Stimulated activated CD4-positive, alpha-beta T cell treated with anti-CD3 and anti-CD28 coated beads, Interleukin-2, amount 100 ng/mL, for 4 hours (primary cell): ENCODE measurements at places on chromosomes 11 and 22.

DNA sequence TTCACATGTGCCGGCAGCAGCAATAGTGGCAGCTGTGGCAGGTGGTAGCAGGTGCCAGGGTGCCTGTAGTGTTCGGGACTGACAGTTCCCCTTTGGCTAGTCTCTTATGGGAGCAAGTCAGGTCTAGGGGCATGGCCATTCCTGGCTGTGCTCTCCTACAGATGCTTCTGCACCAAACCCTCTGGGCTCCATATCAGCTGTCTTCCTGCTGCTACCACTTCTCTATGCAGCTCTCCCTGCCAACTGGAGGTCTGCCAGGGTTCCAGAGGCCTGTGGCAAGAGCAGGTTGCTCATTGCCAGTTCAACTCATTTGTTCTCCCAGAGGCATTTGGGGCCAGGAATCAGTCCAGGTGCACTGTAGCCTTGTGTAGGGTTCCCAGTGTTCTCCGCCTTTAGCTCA lies 473.7 kb downstream of the JRKL start:
- no peak for DNase-seq

- no peak for DNase-seq
Observed at GRCh38 chr22:28977481-28977971, 84.1 kb downstream of the C22orf31 start.

GRCh38 chr11:1208394-1209261 lies 14.2 kb upstream of the MUC5B start:
- no peak for DNase-seq

- no peak for DNase-seq
Observed at GRCh38 chr11:17333799-17334586, 17.6 kb upstream of the NCR3LG1 start.

GRCh38 chr11:95152876-95153856 lies 63.5 kb downstream of the ENDOD1 start:
- DNase-seq = no peak

DNA sequence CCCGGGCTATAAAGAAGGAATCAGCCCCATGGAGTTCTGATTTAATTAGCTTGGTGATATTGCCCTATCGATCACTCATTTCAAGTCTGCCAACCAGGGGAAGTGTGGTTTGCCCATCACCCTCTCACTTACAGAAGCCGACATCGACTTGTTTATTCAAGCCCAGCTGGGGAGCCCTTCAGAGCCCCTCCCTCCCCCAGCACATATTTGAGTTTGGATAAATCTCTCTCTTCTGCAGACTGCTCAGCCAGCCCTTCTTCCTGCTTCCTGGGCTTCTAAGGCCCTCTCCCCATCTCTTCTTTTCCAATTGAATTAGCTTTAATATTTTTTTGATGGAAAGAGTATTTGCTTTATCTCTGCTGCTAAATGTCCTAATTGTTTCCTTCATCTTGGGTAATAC lies 299.0 kb downstream of the MIAT start:
- no peak for DNase-seq

DNA sequence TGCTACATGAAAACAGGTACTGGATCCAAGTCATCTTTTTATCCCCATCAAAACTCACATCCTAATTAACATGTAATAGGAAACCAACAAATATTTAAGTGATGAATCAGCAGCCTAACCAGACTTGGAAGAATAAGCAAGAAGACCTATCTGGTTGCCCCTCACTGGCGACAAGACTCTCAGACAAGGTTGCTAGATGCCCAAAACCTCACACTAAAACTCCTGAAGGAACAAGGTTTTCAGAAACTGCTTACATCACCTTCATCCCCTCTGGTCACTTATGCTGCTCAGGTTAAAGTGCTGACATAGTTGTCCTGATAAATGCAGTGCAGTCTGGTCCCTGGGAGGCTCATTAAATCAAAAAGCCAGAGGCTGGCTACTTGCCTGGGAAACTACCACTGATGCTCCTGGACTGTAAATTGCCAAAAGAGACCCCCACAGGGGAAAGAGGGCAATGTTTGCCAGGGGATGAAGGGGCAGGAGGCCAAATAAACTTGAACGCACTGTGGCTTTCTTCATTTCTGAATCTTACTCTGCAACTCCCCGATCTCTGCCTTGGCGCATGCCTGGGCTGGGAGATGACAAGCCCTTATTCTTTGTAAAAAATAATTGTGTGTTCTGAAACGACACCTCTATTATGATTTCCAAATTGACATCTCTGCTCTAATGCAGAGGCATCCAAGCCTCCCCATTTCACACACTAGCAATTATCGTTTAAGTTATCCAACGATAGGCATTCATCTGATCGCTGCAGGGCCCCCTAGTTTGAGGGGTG lies 72.7 kb downstream of the AMBRA1 start:
- no peak for DNase-seq

- DNase-seq = no peak
Observed at GRCh38 chr11:104104664-104105063, 59.3 kb downstream of the PDGFD start.

GRCh38 chr11:32065865-32066629 lies 24.8 kb upstream of the RCN1 start:
- DNase-seq = no peak

DNA sequence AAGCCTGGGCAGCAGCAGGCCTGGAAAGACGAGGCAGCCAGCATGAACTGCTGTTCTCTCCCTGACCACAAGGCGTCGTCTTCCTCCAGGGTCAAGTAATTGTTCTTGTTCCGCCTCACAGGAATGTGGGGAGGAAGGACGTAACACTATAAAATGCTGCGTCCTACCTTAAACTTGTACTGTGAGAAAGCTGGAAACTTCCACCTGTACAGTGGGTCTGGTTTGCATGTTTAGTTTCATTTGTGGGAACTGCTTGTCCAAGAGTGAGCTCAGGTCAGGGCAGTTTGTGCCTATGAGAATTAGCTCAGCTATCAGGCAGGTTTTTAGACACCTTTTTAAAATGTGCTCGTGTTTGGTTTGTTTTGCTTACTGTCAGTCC lies 55.2 kb downstream of the PANX1 start:
- DNase-seq = no peak

- no peak for DNase-seq
Observed at GRCh38 chr11:100923555-100923954, 206.1 kb downstream of the PGR start.

GRCh38 chr11:83194281-83195142 lies 1.0 kb downstream of the ANKRD42 start:
- peak; percentile 22 for DNase-seq

GRCh38 chr11:84857746-84858145 lies 769.4 kb downstream of the DLG2 start:
- DNase-seq = no peak

DNA sequence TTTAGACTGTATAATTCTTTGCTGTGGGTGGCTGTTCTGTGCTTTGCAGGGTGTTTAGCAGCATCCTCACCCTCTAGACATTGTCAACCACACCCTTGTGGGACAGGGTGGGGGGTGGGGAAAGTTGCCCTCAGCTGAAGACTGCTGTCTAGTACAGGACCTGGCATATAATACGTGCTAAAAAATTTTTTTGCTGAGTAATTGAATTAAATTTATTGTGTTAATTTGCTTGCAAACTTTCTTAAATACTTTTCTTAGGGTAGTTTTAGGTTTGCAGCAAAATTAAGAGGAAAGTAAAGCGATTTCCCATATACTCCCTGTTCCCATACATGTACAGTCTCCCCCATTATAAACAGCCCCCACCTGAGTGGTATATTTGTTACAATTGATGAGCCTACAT lies 268.5 kb downstream of the SOX6 start:
- no peak for DNase-seq

GRCh38 chr22:26086359-26086758 lies 82.9 kb upstream of the SEZ6L start:
- no peak for DNase-seq

DNA sequence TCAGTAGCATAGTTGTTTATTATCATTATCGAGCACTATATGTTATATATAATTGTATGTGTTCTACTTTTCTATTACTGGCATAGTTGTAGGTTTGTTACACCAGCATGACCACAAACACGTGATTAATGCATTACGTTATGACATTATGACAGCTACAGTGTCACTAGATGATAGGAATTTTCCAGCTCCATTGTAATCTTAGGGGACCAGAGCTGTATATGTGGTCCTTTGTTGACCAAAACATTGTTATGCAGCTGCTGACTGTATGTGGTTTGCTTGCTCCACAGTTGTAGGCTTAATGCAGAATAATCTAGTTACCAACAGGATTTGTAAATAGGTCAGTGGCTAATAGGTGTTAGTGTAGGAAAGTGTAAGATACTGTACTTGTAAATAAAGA lies 66.1 kb downstream of the HSD17B12 start:
- DNase-seq = no peak

GRCh38 chr11:110991661-110992355 lies 253.7 kb upstream of the POU2AF2 start:
- no peak for DNase-seq

GRCh38 chr11:15484398-15484797 lies 369.7 kb downstream of the INSC start:
- no peak for DNase-seq

- peak; percentile 46 for DNase-seq
Observed at GRCh38 chr22:26360169-26360885, 68.7 kb upstream of the ASPHD2 start.

DNA sequence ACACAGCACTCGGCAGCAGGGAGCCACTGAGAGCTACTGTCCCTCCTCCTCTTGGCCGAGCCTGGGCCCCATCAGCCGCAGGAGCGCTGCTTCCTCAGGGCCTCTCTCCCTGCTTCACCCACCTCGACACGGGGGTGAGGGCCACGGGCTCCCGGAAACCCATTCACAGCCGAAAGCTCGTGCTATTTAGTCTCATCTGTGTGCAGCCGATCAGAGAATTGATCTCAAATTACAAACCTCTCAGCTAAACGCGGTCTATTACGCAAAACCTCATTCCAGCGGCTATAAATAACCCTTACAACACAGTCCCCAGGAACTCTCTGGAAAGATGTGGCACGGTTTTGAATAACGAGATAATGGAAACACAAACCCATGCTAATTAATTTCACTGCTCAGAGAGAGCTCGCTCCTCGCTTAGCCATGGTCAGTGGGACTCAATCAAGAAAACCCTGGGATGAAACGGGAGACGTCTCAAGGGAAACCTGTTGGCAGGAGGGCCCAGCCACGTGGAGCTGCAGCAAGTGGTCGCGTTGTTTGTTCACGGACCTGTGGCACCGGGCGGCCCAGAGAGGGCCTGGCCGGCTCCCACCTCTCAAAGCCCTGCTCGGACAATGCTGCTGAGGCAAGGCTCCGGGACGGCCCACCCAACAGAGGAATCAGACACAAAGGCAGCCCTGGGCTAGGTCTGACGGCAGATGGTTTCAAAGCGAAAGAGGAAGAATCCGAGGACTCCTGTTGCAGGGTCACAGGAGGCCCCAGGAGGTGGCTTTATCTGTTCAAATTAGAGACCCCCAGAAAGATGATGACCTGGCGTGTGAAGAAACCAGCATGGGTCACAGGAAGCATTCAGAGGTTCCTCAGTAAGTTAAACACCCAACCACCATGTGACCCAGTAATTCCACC lies 210.5 kb downstream of the CTTN start:
- no peak for DNase-seq

GRCh38 chr11:121419836-121420235 lies 32.3 kb upstream of the SORL1 start:
- DNase-seq = no peak

DNA sequence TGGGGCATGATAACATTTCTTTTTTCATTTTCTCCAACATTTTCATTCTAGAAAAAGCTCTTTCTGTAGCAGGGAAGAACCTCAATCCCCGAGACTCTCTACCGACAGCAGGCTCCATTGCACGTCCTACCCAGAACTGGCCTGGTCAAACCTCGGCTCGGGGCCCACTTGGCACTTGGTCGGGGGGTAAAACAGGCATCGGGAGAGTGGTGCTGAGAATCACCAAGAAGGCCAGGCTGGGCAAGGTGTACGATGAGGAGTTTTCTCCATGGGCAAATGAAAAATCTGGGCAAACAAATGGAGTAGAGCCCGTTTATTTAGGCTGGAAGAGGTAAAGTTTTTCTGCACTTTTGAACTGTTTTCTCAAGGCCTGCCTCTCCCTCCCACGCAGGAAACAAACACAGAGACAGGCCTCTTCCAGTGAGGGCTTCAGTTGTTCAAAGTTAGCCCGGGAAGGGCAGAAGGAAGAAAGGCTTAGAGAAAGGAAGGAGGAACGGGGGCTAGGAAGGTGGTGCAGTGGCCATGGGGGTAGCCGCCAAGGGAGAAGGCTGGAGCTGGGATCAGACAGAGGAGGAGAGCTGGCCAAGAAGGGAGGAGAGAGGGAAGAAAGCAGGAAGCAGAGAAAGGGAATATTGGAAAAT lies 87.6 kb downstream of the ETS1 start:
- DNase-seq = no peak

GRCh38 chr11:33533386-33534052 lies 167.1 kb downstream of the C11orf91 start:
- no peak for DNase-seq

DNA sequence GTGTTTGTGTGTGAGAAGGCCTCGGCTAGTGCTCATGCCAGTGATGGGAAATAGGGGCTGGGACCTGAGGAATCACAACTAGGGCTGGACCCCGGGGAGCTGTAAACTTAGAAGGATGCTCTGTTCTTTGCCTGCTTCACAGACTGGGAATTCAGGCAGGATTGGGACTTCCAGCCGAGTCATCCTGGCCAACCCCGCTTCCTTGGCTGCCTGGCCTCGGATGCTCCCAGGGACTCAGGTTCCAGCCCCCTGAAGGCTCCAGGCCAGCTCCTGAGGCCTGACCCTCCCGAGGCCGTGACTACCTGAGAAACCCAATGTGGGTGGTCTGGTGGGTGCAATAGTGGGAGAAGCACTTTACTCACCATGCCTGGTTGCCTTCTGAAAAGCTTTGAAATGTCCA lies 44.7 kb downstream of the IRAG1 start:
- DNase-seq = no peak

GRCh38 chr11:11263238-11264005 lies 89.6 kb downstream of the CSNK2A3 start:
- DNase-seq = no peak

- no peak for DNase-seq
Observed at GRCh38 chr22:42549331-42550060, 4.3 kb upstream of the SERHL2 start.

GRCh38 chr11:1494650-1495049 lies 8.1 kb upstream of the MOB2 start:
- no peak for DNase-seq

DNA sequence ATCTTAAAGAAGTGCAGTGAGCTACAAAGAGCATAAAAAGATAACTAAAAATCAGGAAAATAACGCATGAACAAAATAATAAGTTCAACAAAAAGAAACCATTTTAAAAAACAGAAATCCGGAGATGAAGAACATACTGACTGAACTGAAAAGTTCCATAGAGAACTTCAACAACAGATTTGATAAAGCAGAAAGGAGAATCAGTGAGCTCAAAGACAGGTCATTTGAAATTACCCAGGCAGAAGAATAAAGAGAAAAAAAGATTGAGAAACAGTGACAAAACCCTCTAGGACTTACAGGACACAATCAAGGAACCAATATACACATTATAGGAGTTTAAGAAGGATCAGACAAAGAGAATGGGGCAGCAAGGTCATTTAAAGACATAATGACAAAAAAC lies 334.3 kb downstream of the NTM start:
- DNase-seq = no peak

DNA sequence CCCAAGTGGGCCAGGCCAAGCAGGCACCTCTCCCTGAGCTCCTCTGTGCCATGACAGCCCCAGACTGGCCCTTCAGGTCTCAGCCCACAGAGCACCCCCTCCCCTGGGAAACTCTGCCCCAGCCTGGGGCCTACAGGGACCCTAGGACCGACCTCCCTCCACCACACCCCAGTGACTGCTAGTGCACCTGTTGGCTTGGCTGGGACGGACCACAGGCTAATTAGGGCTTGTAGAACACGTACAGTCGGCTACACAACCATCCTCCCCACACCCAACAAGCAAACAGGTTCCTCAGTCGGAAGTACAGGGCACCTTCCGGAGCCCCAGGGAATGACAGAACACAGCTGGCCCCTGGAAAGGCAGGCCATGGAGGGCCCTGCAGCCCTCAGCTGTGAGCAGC lies 4.3 kb downstream of the SBF1 start:
- DNase-seq = no peak
